ENCODE measurements at places on chromosomes 4 and X.

DNA sequence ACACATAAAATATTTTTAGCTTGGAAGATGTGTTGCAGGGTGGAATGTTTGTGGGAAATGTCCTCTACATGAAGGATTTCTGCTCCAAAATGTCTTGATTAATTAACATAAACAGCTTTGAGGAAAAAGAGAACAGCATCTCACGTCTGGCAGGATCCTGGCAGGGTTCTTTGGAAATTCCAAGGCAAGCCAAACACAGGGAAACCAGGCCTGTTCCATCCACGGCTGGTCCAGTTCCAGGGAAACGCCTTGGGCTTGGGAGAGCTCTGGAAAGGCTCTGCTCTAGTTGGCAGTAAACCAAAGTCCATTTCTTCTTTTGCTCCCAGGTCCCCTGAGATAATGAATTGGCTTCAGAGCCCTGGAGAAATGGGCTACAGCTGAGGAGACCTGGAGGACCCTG lies 42.4 kb upstream of the GAB1 start:
- no peaks in the 10 kb centered on the region for H3K27me3 ChIP-seq
- no peak overlapping the region for H3K4me3 ChIP-seq
- H3K36me3 ChIP-seq, result no peaks in the 10 kb centered on the region
- peak; percentile 92 for DNase-seq

DNA sequence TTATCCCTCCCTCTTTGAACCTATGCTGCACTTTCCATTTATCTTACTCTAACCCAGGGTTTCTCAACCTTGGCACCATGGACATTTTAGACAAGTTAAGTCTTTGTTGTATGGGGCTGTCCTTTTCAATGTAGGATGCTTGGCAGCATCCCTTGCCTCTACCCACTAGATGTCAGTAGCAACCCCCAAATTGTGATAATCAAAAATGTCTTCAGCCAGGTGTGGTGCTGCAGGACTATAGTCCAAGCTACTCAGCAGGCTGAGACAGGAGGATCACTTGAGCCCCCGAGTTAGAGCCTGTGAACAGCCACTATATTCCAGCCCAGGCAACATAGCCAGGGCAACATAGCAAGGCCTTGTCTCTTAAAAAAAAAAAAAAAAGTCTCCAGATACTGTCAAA lies 7.0 kb downstream of the LRCH2 start:
- H3K36me3 ChIP-seq, result no peaks in the 10 kb centered on the region
- no peak overlapping the region for H3K27ac ChIP-seq
- no peaks in the 10 kb centered on the region for H3K27me3 ChIP-seq

DNA sequence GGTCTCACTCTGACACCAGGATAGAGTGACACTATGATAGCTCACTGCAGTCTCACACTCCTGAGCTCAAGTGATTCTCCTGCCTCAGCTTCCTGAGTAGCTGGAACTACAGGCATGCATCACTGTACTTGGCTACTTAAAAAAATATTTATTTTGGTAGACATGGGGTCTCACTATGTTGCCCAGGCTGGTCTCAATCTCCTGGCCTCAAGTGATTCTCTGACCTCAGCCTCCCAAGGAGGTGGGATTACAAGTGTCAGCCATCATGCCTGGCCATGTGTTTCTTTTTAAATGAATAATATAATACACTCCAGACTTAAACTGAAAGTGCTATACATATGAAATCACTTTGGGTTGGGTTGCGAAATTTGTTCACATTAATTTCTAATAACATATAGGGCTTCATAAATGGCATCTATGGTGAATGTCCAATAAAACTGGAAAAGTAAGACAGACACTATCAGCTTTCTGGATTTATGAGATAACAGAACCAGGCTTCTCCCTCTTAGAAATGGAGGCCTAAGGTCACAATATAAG lies 48.0 kb downstream of the SEC24D start:
- no peak overlapping the region for H3K4me3 ChIP-seq
- peaks cover 14% of the 10 kb centered on the region for H3K4me1 ChIP-seq
- no peaks in the 10 kb centered on the region for H3K27me3 ChIP-seq
- H3K27ac ChIP-seq, result no peak overlapping the region

- H3K4me1 ChIP-seq, result no peaks in the 10 kb centered on the region
- H3K27me3 ChIP-seq, result no peaks in the 10 kb centered on the region
- H3K4me3 ChIP-seq, result no peak overlapping the region
- no peak overlapping the region for H3K27ac ChIP-seq
- DNase-seq, result no peak
These were observed 304.1 kb upstream of the HAND2 start for GRCh38 chr4:173834151-173834550.

DNA sequence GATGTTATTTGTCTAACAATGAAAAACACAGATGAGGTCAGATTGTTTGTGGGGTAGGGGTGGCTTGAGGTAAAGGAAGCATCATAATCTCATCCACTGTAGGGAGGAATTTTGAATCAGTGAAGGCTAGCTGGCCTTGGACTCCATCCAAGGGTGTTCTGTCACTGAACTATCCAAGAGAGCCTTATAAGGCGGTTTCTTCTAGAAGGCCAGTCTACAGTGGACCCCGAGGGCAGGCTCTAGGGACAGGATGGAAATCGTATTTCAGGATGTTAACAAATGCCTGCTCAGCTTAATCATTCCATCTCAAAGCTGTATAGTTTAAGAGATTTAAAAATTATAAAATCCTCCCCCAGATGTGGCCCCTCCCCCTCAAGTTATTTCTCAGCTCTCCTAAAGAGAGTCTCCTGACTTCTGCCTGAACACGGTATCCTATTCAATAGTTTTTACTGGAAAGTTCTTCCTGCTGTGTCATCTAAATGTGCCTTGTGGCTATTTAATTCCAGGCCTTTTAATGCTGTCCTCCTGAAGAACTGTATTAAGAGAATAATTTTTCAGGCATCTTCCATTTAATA lies 8.0 kb downstream of the IGFBP7 start:
- no peaks in the 10 kb centered on the region for H3K27me3 ChIP-seq
- DNase-seq, result no peak
- H3K4me3 ChIP-seq, result no peak overlapping the region

GRCh38 chr4:156896527-156896926 lies 75.1 kb downstream of the PDGFC start:
- no peak overlapping the region for H3K4me3 ChIP-seq
- no peaks in the 10 kb centered on the region for H3K36me3 ChIP-seq
- DNase-seq, result no peak
- H3K27me3 ChIP-seq, result no peaks in the 10 kb centered on the region

GRCh38 chr4:147103403-147103946 lies 157.8 kb upstream of the TTC29 start:
- H3K4me3 ChIP-seq, result no peak overlapping the region
- H3K27ac ChIP-seq, result no peak overlapping the region
- H3K27me3 ChIP-seq, result peaks cover 4% of the 10 kb centered on the region
- no peaks in the 10 kb centered on the region for H3K4me1 ChIP-seq
- H3K36me3 ChIP-seq, result no peaks in the 10 kb centered on the region
- DNase-seq, result no peak

Data from stomach (tissue), 19 donors.